ENCODE measurements at places on chromosomes 13 and 19.

DNA sequence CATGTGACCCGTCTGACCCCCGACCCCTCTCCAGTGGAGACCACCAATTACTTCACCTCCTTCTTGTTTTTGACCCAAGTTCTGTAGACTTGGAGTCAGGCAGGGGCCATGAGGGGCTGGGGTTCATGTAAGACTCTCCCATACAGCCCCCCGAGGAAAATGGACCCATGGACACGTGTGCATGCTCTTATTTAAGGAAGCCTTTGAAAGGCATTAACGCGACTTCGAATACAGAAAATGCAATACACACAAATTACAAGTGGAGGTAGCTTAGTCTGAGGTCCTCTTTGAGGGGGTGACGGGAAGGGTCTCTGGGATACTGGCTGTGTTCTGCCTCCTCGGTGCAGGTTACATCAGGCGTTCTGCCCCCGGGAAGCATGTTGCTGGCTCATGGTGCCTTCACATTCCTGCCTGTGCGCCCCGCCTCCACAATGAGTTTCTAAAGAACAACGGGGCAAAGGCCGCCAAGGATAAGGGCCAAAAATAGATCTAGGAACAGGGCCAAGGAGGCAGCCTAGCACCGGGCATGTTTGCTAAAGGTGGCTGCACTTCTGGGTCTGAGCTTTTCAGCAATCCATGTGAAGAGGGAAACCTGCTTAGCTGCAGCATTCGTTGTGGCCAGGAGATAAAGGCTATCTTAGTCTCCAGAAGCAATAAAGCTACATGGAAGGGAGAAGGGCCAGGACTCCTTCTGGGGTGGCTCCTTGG lies 54.5 kb downstream of the RAB20 start:
- DNase-seq, result no peak

- DNase-seq, result no peak
Measured at GRCh38 chr13:94495806-94496205, 16.3 kb upstream of the DCT start.

DNA sequence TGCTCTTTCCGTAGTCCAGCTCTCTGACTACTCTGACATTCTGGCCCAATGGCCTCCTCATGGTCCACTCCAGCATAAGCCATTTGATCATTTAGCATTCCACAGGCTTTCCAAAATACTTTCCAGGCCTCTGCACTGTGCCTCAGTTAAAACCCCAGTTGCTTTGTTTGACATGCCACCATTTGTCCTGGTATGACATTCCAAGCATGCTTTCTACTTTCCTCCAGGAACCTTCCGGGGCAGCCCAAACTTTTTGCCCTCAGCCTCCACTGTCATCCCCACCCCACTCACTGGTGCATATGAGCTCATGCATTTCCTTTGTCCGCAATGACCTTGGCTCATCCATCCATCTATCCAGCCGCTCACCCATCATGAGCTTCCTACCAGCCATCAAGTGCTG lies 41.8 kb upstream of the WASF3 start:
- no peak for DNase-seq

DNA sequence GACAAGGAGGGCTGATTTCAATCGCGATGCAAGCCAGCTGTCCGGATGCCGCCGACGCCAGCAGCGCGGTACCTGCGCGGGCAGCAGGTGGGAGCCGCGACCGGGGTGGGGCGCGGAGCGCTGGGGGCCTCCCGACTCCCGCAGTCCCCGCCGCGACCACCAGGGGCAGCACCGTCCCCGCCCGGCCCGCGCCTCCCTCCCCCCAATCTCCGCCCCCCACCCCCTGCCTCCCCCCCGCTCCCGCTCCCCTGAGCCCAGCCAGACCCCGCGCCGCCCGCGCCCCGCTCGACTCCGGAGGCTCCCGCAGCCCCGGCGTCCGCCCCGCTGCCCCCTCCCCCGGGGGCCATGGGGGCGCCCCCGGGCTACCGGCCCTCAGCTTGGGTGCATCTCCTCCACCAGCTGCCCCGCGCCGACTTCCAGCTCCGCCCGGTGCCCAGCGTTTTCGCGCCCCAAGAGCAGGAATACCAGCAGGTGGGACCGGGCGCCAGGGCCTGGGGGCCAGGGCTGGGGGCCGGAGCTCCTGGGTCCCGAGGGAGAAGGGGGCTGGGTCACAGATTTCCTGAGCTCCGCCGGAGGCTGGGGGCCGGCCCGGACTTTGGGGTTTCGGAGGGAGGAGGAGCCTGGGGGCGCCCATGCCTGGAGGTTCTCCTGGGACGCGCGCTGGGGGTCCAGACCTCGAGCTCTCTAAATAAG lies at the start of gene TTYH1:
Gene TTYH1, plus strand, starts transcription at position 257 of the 693 bp plus-strand sequence. Its CDS starts 89 bp downstream, at position 346.
- DNase-seq, result peak; percentile 62

DNA sequence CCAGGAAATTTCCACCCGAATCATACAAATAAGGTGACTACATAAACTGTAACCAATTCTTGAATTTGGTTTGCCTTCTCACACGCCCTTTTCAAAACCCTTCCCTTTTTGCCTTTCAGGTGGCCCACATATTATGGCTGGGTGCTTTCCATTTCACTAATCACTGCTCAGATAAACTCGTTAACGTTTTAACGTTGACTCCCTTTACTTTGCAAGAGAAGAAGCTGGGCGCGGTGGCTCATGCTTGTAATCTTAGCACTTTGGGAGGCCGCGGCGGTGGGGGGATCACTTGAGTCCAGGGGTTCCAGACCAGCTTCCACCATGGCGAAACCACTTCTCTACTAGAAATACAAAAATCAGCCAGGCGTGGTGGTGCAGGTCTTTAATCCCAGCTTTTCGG lies 19.8 kb upstream of the ZNF91 start:
- DNase-seq, result no peak

GRCh38 chr19:6343462-6343861 lies 10.1 kb upstream of the ACER1 start:
- no peak for DNase-seq
